ENCODE measurements at places on chromosomes 11 and 22.

DNA sequence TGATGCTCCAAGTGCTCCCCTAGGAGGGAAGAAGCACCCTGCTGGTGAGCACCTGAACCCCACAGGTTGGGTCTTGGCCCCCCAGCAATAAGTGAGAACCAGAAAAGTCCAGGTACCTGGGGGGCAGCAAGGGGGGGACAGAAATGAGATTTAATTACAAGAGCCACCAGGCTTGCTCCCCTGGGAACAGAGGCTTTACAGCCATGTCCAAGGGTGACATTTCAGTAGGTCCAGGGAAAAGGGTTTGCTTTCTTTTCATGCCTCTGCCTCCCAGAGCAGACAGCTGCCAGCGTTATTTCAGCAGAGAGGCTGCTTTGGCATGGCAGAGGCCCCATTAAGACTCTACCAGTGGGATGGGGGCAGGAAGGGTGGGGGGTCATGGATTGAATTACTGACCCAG is 437.7 kb downstream of the BUD13 start:
- no peak for DNase-seq

DNA sequence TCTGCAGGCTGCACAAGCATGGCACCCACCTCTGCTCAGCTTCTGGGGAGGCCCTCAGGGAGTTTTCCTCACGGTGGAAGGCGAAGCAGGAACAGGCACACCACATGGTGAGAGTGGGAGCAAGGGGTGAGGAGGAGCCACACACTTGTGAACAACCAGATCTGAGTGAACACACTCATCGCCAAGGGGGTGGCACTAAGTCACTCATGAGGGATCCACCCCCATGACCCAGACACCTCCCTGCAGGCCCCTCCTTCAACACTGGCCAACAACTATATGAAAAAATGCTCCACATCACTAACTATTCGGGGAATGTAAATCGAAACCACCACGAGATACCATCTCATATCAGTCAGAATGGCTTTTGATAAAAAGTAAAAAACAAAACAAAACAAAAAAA is 722 bp upstream of the KRTAP5-2 start:
- no peak for DNase-seq

GRCh38 chr22:21967693-21968271 is 14.8 kb downstream of the TOP3B start:
- DNase-seq = no peak

- DNase-seq = no peak
Observed at GRCh38 chr11:128928400-128928799, 14.3 kb downstream of the TP53AIP1 start.

DNA sequence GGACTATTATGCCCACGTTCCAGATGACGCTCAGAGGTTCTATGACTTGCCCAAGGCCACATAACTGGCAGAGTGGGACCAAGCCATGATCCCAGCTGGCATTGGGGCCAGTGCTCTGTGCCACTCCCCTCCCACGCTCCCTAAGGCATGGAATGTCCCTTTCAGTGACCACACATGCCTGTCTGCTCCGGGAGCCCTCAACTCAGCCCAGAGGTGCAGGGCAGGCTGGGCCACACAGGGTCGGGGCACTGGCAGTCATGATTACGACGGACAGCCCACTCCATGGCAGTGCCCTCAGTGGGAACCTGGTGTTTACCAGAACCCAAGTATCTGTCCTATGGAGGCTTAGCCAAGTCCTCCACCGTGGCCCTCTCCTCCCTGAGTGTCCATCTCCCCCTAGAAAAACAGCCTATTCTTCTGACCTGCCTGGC is 10.0 kb downstream of the RHBDD3 start:
- DNase-seq = no peak

DNA sequence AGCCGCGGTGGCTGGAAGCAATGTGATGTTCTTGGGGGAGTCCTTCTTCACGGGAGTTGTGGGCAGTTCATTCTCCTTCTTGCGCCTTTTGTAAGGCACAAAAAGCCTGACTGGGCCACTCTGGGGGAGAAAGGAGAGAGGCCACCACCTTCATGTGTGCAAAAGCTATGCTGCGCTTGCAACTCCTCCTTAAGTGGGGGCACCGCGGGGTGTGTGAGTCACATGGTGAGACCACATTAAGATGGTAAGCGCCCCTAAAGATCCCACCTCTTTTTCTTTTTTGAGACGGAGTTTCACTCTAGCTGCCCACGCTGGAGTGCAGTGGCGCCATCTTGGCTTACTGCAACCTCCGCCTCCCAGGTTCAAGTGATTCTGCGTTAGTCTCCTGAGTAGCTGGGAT is 14.1 kb downstream of the DEAF1 start:
- no peak for DNase-seq

- no peak for DNase-seq
Observed at GRCh38 chr11:46914363-46914762, 4.0 kb downstream of the LRP4 start.

GRCh38 chr22:22201185-22201929 is 43.2 kb upstream of the VPREB1 start:
- no peak for DNase-seq

GRCh38 chr11:123185326-123185725 is 9.7 kb downstream of the CLMP start:
- DNase-seq = no peak

- DNase-seq = no peak
Observed at GRCh38 chr22:26377170-26377830, 51.8 kb upstream of the ASPHD2 start.

DNA sequence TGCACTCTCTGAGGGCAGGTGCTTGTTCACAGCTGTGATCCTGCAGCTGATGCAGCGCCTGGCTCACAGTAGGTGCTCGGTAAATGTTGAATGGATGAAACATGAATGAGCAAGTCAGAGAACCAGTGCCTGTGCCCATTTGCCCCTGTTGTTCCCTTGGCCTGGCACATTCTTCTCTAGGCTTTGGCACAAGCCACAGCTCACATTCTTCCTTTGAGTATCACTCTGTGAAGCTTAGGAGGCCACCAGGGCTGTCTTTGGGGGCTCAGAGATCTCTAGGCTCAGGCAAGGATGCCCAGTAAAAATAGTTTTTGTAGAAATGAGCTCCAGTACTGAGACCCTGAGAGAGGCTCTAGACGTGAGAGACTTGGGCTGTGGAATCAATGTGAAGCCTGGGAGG is 144.6 kb upstream of the NAV2 start:
- no peak for DNase-seq

DNA sequence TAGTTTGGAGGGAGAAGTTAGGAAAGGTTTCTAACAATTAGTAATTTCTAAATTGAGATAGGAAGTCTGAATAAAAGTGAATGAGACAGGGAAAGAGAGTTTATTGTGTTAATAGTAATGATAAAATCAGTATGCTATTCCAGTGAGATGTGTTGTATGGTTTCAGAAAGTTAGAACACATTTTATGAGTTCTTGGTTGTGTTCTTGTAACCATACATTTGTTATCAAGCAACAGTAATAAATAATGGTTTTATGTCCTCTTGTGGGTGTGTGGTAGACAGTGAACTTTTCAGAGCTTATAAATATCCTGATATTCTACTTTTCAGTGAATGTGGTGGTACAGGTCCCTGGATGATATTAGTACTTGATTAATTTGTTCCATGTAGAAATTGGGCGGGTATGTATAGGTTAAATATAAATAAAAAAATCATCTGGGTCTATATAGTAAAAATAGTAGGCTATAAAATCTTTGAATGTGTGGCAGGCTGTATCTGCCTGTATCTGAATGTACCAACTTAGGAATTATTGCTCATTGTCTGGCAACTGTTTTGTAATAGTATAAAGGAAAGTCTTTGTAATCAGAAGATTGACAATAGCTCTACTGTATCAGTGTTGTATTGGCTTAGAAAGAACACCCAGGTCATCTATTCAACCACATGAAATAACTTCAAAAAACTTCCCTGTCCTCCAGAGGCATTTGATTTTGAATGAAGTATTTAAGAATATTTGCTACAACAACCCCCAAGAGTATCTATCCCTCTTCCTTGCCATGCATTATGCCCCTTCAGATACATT is 54.8 kb downstream of the UVRAG start:
- no peak for DNase-seq

- DNase-seq = no peak
Observed at GRCh38 chr11:47104261-47104950, 72.3 kb downstream of the ARFGAP2 start.

DNA sequence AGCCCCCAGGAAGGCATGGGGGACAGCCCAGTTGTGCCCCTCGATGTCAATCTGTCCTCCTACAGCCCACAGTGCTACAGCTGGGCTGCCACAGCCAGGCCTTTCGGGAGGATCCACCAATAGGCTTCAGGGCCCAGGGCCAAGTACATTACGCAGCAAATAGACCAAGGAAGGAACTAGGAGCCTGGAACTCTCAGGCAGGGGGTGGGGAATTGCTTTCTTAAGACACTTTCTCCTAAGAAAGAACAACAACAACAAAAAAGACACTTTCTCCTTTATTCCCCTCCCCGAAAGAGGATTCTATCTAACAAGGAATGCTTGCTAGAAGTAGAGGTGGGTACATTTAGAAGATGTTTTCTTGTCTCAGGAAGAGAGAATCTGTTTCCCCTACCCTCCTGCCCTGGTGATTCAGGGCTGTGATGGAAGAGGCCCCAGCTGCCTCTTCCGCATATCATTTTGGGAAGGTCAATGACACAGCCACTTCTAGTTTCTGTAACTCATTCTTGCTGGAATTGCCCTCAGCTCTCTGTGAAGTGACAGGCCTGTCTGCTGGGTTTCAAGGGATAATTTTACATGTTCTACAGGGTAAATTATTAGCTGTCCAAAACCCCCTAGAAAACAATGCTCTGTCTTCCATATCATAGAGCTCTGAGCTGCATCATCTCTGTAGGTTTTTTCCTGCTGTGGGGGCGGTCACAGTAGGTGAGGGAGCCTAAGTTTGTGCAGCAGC is 6.0 kb upstream of the MALAT1 start:
- DNase-seq = no peak

DNA sequence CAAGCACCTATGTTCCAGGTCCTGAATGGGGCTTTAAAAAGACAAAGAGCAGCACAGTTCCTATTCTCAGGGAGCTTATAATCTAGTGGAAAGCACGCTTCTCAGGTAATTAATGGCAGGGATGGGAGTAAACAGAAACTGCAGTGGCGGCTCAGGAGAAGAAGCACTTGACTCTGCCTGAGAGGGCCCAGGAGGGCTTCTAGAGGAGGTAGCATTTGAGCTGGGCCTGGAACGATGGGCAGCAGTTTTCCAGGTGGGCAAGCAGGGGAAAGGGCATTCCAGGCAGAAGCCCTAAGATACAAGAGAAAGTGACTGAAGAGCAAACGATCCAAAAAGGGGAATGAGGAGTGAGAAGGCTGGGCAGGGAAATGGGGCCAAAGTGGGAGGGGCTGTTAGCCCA is 37.1 kb upstream of the CHST1 start:
- no peak for DNase-seq

GRCh38 chr11:127451861-127452260 is 451.3 kb upstream of the KIRREL3 start:
- DNase-seq = no peak

DNA sequence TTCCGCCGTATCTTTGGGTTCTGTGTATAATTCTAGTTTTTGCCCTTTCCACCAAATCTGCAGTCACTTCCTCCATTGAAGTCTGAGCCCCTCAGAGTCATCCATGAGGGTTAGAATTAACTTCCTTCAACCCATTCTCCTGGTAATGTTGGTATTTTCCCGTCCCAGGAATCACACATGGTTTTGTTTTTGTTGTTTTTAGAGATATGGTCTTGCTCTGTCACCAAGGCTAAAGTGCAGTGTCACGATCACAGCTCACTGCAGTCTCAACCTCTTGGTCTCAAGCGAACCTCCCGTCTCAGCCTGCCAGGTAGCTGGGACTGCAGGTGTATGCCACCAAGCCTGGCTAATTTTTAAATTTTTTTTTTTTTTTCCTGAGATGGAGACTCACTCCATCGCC is 18.7 kb downstream of the ZBED4 start:
- no peak for DNase-seq

DNA sequence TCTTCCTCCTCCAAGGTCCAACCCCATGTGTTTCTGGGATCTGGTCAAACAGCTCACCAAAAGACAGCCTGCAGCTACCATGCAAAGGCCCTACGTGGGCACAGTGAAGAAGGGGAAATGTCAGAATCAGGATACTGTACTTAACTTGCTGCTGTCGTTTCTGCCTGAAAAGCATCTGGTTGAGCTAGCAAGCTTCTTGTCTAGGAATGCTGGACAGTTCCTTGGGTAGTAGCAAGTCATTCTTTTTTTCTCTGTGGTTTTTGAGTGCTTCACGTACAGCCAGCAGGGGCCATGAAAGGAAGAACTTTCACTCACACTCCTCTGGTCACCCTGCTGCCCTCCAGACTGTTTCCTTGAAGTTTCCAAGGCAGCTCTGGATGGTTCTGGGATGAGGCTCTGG is 24.7 kb downstream of the RCOR2 start:
- DNase-seq = no peak

- no peak for DNase-seq
Observed at GRCh38 chr11:69011624-69012091, 1.4 kb downstream of the MRGPRF start.

DNA sequence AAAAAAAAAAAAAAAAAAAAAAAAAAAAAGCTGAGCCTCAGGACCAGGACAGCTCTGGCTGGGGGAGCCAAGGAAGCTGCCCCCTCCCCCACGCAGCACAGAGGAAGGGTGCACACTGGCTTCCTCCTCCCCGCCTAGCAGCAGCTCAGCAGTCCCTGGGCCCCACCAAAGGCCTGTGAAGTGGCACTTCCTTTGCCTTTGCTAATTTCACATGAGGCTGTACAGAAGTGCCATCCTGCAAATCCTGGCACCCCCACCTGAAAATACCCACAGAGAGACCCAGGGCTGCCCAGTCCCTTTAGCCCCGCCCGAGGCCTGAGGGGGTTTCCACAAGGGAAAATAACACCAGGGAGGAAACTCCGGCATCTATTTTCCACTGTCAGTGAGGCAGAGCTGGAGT is 3.9 kb downstream of the RHOG start:
- DNase-seq = no peak

DNA sequence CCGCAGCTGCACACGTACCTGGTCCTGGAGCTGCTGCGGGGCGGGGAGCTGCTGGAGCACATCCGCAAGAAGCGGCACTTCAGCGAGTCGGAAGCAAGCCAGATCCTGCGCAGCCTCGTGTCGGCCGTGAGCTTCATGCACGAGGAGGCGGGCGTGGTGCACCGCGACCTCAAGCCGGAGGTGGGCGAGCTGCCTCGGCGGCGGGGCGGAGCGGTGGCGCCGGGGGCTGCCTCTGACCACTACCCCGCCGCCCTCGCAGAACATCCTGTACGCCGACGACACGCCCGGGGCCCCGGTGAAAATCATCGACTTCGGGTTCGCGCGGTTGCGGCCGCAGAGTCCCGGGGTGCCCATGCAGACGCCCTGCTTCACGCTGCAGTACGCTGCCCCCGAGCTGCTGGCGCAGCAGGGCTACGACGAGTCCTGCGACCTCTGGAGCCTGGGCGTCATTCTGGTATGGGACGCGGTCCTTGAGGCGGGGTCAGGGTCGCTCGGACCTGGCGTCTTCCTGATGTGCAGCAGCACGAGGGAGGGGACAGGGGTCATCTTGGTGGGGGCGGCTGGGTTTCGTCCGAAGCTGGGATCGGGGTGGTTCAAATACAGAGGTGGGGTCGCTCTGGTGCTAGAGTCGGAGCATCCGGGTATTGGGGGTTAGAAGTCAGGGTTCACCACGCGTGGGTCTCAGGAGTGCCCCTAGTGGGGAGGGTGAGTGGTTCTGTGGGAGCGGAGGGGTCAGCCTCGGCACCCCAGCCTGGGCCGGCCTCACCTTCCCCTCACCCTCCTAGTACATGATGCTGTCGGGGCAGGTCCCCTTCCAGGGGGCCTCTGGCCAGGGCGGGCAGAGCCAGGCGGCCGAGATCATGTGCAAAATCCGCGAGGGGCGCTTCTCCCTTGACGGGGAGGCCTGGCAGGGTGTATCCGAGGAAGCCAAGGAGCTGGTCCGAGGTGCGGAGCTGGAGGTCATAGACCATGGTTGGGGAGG is 10.8 kb downstream of the RPS6KA4 start:
- DNase-seq = no peak

GRCh38 chr11:5369789-5370188 is 13.8 kb upstream of the OR51M1 start:
- peak; percentile 1 for DNase-seq

Data from LNCaP clone FGC (cell line).